ENCODE measurements at places on chromosomes 3 and 15. TPM values are rescaled to one million over a fixed set of nuclear protein-coding genes. Genes with fewer than 3 reads are reported as not detected.
A peak's percentile ranks its signal among the peaks of the same experiment; 100 is the strongest.

DNA sequence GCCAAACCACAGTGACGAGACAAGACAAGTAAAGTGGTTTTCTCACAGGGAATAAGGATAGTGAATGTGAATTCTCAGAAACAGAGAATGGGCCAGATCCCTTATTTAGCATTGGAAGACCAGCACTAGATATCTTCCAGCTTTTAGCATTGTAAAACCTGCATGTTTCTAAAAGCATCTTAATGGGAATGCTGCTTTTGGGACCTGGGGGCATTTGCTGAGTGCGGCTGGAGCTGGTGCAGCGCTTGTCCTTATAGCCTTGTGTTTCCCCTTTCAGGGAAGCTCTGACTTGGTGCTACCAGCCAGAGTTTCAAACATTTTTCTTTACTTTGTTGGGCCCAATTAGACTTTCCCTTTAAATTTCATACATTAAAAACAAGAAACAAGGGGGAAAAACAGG, 52.9 kb downstream of the CLSTN2 start:
- no peak overlapping the region for H3K27ac ChIP-seq
- no peak overlapping the region for H3K4me3 ChIP-seq
- DNase-seq, result no peak

The MME gene
- total RNA-seq, result 522 TPM

The TMEM108 gene
- total RNA-seq, result 1.4 TPM

DNA sequence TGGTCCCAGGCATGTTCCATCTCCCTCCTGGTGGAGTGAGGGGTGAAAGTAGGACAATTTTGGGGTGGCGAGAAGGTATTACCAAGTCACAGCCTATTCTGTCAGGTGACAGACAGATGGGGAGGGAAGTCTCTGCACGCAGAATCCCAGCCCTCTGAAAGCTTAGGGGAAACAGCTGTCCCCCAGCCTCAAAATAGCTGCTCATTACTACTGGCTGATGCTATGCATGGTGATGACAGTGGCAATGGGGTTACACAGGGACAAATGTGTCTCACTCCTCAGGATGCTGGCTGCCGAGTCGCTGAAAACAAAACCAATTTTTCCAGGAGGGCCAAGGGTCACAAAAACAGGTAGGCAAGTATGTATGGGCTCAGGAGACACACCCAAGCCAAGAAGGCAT, 68.8 kb upstream of the OXTR start:
- no peaks in the 10 kb centered on the region for H3K27me3 ChIP-seq
- no peaks in the 10 kb centered on the region for H3K36me3 ChIP-seq

- no peaks in the 10 kb centered on the region for H3K4me1 ChIP-seq
- H3K4me3 ChIP-seq, result no peak overlapping the region
- no peak for DNase-seq
- no peaks in the 10 kb centered on the region for H3K27me3 ChIP-seq
- H3K27ac ChIP-seq, result no peak overlapping the region
- no peaks in the 10 kb centered on the region for H3K36me3 ChIP-seq
Measured at GRCh38 chr3:29430558-29430971, 149.7 kb downstream of the RBMS3 start.

DNA sequence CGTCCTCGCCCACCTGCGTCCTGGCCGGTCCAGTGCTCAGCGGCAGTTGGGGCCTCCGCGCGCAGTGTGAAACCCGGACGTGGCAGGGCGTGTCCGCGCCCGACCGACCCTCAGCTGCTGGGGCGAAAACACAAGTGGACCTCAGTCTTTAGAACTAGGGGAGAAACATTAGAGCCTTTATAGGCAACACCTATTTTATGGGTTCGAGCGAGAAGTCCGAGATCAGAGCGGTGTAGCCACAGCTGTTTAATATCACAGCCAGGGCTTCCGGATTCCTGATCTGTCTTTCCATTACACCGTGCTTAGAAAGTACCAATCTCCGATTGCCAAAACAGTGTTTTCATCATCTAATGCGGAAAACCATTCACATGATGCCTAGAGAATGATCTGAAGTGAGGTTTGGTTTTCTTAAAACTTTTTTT, 506 bp downstream of the RAD51 start:
- H3K36me3 ChIP-seq, result no peaks in the 10 kb centered on the region
- no peak for DNase-seq
- H3K27ac ChIP-seq, result peak overlapping the region; percentile 98
- H3K4me3 ChIP-seq, result peak overlapping the region; percentile 84
- H3K4me1 ChIP-seq, result peaks cover 16% of the 10 kb centered on the region

The LXN gene
- 33.6 TPM for total RNA-seq

DNA sequence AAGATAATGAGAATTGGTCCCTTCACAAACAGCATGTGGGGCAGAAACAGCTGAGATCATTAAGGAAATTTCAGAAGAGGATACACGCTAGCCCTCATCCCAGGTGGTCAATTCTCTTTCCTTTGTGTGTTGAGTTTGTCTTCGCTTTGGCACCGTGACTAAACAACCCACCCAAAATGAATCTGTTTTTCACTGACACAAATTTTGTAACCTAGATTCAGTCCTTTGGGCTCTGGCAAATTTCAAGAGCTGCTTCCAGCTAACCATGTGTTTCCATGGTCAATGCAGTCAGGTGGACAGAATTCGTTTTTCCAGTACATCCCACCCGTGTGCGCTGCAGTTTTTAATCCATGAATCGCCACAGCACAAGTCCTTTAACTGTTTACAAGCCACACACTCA, 435.4 kb downstream of the WDR72 start:
- no peak overlapping the region for H3K27ac ChIP-seq
- no peaks in the 10 kb centered on the region for H3K4me1 ChIP-seq
- DNase-seq, result no peak
- no peak overlapping the region for H3K4me3 ChIP-seq
- no peaks in the 10 kb centered on the region for H3K36me3 ChIP-seq
- H3K27me3 ChIP-seq, result no peaks in the 10 kb centered on the region

The CAPN3 gene
- total RNA-seq, result 9.1 TPM

The AADACL2 gene
- 0.66 TPM for total RNA-seq

DNA sequence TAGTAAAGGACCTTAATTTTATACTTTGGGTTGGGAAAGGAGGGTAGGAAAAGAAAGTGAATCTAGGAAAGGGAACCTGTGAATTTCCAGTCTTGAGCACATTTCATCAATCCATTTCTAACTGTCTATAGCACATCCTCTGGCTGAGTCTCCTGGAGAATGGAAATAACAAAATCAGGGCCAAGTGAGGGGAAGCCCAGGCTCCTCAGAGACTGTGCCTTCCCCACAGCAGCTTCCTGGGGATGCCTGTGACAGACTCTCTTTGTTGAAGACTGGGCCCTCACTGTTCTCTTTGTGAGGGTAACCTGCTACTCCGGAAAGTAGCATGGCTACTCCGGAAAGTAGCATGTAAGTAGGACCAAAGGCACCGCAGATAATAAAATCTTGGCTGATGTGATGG, 22.6 kb upstream of the CSPG5 start:
- DNase-seq, result no peak
- H3K36me3 ChIP-seq, result no peaks in the 10 kb centered on the region
- no peak overlapping the region for H3K27ac ChIP-seq
- no peak overlapping the region for H3K4me3 ChIP-seq
- no peaks in the 10 kb centered on the region for H3K27me3 ChIP-seq
- no peaks in the 10 kb centered on the region for H3K4me1 ChIP-seq

- no peak for DNase-seq
- no peak overlapping the region for H3K27ac ChIP-seq
- H3K27me3 ChIP-seq, result no peaks in the 10 kb centered on the region
- no peak overlapping the region for H3K4me3 ChIP-seq
- peaks cover 9% of the 10 kb centered on the region for H3K4me1 ChIP-seq
- H3K36me3 ChIP-seq, result no peaks in the 10 kb centered on the region
Measured at GRCh38 chr15:76843269-76843668, 61.9 kb downstream of the SCAPER start.

The FBXO40 gene
- total RNA-seq, result not detected

The UNC13C gene
- total RNA-seq, result 3.3 TPM

DNA sequence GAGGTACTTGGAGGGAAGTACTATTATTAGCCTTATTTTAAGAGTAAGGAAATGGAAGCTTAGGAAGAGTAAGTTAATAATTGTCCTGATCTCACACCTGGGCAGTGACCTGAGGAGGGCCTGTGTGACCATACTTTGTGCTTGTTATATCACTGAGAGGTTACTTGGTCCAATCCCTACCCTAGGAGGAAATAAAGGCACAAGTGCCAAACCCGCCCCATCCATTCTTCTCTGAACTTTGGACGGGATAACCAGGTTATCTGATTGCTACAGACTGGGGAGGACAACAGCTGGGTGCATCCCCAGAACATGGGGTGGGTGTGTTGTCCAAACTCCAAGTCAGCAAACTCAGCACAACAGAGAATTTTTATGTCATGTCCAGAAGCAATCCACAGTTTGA, 77.7 kb upstream of the NR2E3 start:
- H3K36me3 ChIP-seq, result no peaks in the 10 kb centered on the region
- H3K4me1 ChIP-seq, result no peaks in the 10 kb centered on the region
- no peak overlapping the region for H3K4me3 ChIP-seq
- peak overlapping the region; percentile 77 for H3K27ac ChIP-seq
- H3K27me3 ChIP-seq, result no peaks in the 10 kb centered on the region

- H3K27me3 ChIP-seq, result no peaks in the 10 kb centered on the region
- H3K4me1 ChIP-seq, result no peaks in the 10 kb centered on the region
- no peak for DNase-seq
Measured at GRCh38 chr3:42682301-42683070, 2.9 kb upstream of the KLHL40 start.

GRCh38 chr3:145022447-145022846, 1050.8 kb downstream of the DIPK2A start:
- no peaks in the 10 kb centered on the region for H3K27me3 ChIP-seq
- DNase-seq, result no peak
- no peaks in the 10 kb centered on the region for H3K4me1 ChIP-seq
- no peaks in the 10 kb centered on the region for H3K36me3 ChIP-seq
- H3K4me3 ChIP-seq, result no peak overlapping the region
- no peak overlapping the region for H3K27ac ChIP-seq

The GP9 gene
- not detected for total RNA-seq

The ARRDC4 gene
- 110 TPM for total RNA-seq

The SNTN gene
- total RNA-seq, result not detected

GRCh38 chr3:129016720-129017483, 15.8 kb downstream of the EFCC1 start:
- H3K27ac ChIP-seq, result peak overlapping the region; percentile 51
- no peaks in the 10 kb centered on the region for H3K27me3 ChIP-seq
- H3K4me3 ChIP-seq, result peak overlapping the region; percentile 9
- no peaks in the 10 kb centered on the region for H3K36me3 ChIP-seq
- peak; percentile 85 for DNase-seq

The GBE1 gene
- total RNA-seq, result 31.4 TPM

GRCh38 chr3:156532730-156533129, 22.2 kb downstream of the SSR3 start:
- H3K27me3 ChIP-seq, result no peaks in the 10 kb centered on the region
- H3K36me3 ChIP-seq, result no peaks in the 10 kb centered on the region
- no peak for DNase-seq
- H3K27ac ChIP-seq, result no peak overlapping the region
- no peak overlapping the region for H3K4me3 ChIP-seq

GRCh38 chr15:68644083-68644904, 65.5 kb downstream of the CORO2B start:
- no peak overlapping the region for H3K27ac ChIP-seq
- no peaks in the 10 kb centered on the region for H3K27me3 ChIP-seq
- H3K4me1 ChIP-seq, result no peaks in the 10 kb centered on the region
- H3K4me3 ChIP-seq, result no peak overlapping the region

GRCh38 chr15:37819191-37819590, 115.2 kb upstream of the TMCO5A start:
- H3K27me3 ChIP-seq, result no peaks in the 10 kb centered on the region
- H3K4me1 ChIP-seq, result no peaks in the 10 kb centered on the region
- H3K4me3 ChIP-seq, result no peak overlapping the region
- no peak overlapping the region for H3K27ac ChIP-seq

GRCh38 chr3:151425627-151426340, 35.1 kb downstream of the IGSF10 start:
- H3K4me1 ChIP-seq, result no peaks in the 10 kb centered on the region
- no peak overlapping the region for H3K27ac ChIP-seq
- no peak for DNase-seq

- H3K27me3 ChIP-seq, result no peaks in the 10 kb centered on the region
- H3K4me1 ChIP-seq, result no peaks in the 10 kb centered on the region
- no peak for DNase-seq
- H3K36me3 ChIP-seq, result no peaks in the 10 kb centered on the region
- H3K27ac ChIP-seq, result no peak overlapping the region
Measured at GRCh38 chr3:190058521-190059241, 62.0 kb downstream of the P3H2 start.

The ZCWPW2 gene
- not detected for total RNA-seq

DNA sequence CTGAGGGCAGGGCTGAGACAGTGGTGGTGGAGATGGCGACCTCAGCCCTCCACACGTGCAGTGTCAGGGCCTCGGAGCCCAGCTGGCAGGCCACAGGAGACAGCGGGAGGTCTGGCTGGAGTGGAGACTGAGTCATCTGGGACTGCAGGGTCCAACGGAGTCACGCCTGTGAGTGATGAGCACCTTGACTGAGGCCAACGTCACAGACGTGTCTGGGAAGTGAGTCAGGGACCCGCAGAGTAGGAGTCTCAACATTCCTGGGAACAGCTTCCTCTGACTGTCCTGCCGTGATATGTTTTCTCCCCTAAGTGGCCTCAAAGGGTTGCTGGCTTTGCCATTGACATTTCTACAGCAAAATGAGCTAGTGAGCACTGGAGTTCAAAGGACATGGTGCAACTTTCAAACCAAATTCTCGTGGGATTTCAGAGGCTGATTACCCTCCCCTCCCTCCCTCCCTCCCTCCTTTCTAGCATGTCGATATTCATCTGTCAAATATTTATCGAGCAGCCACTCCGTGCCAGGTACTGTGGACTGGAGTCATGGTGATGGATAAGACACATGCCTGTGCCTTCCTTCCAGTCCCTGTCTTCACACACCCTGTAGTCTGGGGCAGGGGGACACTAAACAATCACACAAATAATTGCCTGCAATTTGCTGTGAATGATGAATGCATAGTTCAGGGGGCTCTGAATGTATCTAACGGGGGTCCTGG, 53.3 kb upstream of the AMOTL2 start:
- no peaks in the 10 kb centered on the region for H3K4me1 ChIP-seq
- no peak overlapping the region for H3K27ac ChIP-seq
- no peak for DNase-seq
- no peaks in the 10 kb centered on the region for H3K36me3 ChIP-seq
- H3K27me3 ChIP-seq, result no peaks in the 10 kb centered on the region

All from Peyer's patch (tissue), 4 donors.